ENCODE measurements at places on chromosomes 3 and 15.

DNA sequence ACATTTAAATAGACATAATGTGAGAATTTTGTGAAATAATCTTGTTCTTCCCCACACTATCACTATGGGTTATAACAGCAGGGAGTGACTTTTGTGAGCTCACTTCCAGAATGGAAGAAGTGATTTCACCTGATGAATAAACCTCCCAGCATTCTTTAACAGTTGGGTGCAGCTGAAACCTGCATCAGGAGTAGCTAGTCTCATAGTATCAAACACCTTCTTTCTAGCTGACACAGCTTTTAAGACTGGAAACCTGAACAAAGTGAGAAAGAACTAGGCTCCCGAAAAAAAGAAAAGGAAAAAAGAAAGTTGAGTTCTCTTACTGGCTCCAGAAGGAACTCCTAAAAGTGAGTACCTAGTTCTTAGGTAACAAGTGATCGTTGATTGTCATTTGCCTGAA, 61.1 kb upstream of the UNC13C start:
- no peak for DNase-seq

DNA sequence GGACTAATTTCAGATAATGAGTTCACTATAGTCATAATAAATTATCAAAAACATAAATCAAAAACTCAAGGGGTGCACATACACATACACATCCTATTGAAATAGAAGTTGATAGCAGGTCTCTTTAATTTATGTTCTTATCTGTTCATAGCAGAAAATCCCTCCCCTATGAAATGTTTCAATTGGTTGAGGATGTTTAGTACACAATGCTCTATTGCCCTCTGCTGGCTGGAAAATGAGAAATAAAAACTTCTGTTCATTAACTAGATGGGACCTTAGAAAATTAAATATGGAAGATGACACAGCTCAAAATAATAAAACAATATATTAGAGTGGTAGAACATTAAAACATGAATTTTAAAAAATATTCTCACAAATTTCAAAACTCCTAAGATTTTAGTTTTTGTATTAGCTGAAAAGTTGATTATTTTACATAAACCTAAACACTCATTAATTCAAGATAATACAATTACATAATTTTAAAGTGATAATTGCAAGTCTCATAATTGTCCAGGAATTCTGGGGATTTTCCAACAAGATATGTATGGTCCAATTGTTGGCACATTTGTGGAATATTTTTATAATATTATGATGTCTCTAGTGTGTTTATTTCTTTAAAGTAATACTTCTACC, 735.0 kb downstream of the ROBO1 start:
- no peak for DNase-seq

GRCh38 chr3:2097641-2098191, 950 bp upstream of the CNTN4 start:
- no peak for DNase-seq

DNA sequence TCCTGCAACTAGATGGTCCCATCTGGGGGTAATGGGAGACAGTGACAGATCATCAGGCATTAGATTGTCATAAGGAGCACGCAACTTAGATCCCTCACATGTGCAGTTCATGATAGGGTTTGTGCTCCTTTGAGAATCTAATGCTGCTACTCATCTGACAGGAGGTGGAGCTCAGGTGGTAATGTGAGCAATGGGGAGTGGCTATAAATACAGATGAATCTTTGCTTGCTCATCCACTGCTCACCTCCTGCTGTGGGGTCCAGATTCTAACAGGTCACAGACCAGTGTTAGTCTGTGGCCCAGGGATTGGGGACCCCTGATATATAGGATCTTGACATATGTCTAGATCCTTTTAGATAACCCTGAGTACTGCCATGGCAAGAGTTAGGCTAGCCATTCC, 52.7 kb downstream of the RASGRF1 start:
- no peak for DNase-seq

GRCh38 chr3:120432150-120432860, 18.5 kb downstream of the FSTL1 start:
- DNase-seq: no peak
